ENCODE measurements at places on chromosomes 5 and 9.

DNA sequence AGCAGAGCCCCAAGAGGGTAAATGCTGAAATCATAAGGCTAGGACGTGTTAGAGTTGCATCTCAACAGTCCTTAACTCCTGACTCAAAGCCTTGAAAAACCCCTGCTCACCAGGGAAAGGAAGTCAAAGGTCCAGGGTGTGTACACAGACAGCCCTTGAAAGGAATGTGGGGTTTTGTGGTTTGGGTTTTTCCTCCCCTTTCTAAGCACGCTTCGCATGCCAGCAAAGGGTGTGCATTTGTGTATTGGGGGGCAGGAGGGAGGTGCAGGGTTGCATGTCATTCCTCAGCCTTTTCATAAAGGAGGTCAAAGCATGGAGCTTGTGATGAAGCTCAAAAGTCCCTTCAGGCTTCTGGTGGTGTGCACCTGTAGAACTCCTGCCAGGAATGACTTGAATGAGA is 17.3 kb upstream of the XPA start:
- peak; percentile 71 for DNase-seq

- DNase-seq = no peak
Observed at GRCh38 chr5:117652958-117653280, 1078.3 kb upstream of the SEMA6A start.

GRCh38 chr9:79325501-79325900 is 246.3 kb upstream of the TLE4 start:
- no peak for DNase-seq

- no peak for DNase-seq
Observed at GRCh38 chr5:62828742-62829603, 250.4 kb downstream of the LRRC70 start.

GRCh38 chr5:148376198-148376597 is 7.6 kb upstream of the FBXO38 start:
- no peak for DNase-seq

DNA sequence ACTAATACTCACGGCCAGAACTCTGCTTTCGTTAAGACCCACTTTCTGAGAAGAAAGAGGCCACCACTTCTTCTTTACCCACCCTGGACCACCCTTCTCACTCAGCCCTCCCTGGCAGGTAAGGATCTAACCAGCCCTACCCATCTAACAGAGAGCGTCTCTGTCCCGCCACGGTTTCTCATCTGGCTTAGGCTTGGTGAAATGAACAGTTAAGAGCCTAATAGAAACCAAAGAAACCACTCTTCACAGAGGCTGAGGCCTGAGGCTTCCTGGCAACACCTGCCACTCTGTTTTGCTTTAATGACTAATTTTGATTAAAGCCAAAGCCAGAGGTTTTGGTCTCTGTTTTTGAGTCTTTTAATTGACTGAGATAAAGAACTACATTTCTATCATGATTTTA is 354.1 kb upstream of the SLC30A5 start:
- no peak for DNase-seq

- peak; percentile 65 for DNase-seq
Observed at GRCh38 chr9:73270967-73271721, 119.5 kb downstream of the ANXA1 start.

DNA sequence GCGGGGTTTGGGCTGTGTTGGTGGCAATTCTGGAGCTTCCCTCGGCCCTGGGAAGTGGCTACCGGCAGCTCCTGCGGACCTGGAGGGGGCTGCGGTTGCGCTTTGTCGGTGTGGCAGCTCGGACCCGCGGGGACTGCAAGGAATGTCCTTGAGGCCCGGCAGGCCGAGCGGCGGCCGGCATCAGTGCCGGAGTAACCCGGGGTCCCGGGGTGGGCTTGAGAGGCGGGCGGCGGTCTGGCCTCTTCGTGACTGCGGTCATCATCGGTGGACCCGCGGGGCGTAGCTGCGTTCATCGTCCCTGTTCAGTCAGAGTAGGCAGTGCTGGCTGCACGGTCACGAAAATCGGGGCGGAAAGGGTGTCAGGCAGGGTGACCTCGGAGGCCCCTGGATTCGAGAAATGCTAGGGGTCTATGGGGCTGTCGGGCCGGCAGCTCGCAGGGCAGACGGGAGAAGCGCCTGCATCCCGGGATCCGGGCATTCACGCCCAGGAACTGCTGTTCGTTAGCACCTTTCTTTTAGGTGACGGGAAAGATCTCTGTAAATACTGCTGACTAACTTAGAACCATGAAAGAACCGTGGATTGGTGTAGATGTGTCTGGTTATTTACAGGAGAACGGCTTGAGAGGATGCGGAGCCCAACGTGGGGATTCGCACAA is 474 bp downstream of the HMGCR start:
- DNase-seq = no peak

- no peak for DNase-seq
Observed at GRCh38 chr5:54828151-54828550, 157.2 kb downstream of the ESM1 start.

DNA sequence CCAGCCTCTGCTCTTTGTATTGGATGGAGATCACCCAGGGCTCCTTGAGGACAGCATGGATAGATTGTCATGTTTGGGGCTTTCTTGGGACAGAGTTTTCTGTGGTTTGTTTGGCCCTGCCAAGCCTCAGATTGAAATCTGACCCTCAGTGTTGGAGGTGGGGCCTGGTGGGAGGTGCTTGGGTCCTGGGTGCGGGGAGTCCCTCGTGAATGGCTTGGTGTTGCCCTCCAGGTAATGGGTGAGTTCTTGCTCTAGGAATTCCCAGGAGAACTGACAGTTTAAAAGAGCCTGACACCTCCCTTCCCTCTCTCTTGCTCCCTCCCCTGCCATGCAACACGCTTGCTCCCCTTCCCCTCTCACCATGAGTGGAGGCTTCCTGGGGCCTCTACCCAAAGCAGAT is 48.6 kb upstream of the OLFM1 start:
- no peak for DNase-seq

DNA sequence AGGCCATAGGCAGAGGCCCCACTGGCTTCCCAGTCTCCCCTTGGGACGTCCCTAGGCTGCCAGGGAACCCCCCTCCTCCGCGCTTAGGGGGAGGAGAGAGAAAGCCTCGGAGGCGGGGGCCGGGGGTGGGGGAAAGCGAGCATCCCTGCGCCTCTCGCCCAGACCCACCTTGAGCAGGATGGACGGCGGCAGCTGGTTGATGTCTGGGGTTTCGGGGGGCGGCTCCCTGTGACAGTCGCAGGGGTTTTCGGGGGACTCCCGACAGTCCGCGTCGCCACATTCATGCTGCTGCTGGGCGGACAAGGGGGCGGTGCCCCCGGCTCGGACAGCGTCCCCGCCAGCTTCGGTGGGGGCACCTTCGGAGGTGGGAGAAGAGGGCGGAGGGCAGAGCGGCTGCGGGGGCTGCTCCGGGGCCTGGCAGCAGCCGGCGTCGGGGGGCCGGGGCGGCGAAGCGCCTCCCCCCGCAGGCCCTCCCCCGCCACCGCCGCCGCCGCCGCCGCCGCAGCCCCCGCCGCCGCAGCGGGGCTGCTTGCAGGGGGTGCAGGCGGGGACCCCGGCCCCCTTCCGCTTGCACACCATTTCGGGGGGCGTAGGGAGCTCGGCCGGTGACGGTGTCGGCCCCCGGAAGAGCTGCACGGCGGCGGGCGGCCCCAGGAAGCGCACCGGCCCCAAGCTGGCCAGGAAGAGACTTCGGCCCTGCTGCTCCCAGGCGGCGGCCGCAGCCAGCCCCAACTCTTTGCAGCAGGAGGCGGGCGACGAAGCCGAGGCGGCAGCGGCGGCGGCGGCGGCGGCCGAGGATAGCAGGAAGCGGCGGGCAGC is 1.2 kb downstream of the FBXL17 start:
- no peak for DNase-seq

GRCh38 chr9:426976-427375 is 212.3 kb downstream of the DOCK8 start:
- no peak for DNase-seq

DNA sequence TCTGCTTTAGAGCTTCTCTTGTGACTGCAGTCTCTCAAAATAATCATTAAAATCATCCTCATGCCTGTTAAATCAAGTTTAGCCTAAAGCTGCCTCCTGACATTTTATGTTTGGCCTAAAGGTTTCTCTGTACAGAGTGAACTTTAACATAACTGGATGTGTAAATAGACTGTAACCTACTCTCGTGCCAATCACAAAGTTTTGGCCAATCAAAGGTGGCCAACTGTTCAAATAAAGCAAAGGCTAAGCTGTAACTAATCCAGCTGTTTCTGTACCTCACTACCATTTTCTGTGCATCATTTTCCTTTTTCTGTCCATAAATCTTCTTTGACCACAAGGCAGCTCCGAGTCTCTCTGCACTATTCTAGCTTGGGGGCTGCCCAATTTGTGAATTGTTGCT is 86.2 kb downstream of the GCNT1 start:
- DNase-seq = no peak

DNA sequence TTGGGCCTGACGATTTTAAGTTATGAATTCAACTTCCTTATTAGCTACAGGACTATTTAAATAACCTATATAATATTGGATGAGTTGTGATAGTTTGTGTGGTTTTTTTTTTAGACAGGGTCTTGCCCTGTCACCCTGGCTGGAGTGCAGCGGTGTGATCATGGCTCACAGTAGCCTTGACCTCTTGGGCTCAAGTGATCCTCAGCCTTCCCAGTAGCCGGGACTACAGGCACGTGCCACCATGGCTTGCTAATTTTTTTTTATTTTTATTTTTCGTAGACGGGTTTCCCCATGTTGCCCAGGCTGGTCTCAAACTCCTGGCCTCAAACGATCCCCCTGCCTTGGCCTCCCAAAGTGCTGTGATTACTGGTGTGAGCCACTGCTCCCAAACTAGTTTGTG is 17.6 kb downstream of the SPZ1 start:
- DNase-seq = no peak

DNA sequence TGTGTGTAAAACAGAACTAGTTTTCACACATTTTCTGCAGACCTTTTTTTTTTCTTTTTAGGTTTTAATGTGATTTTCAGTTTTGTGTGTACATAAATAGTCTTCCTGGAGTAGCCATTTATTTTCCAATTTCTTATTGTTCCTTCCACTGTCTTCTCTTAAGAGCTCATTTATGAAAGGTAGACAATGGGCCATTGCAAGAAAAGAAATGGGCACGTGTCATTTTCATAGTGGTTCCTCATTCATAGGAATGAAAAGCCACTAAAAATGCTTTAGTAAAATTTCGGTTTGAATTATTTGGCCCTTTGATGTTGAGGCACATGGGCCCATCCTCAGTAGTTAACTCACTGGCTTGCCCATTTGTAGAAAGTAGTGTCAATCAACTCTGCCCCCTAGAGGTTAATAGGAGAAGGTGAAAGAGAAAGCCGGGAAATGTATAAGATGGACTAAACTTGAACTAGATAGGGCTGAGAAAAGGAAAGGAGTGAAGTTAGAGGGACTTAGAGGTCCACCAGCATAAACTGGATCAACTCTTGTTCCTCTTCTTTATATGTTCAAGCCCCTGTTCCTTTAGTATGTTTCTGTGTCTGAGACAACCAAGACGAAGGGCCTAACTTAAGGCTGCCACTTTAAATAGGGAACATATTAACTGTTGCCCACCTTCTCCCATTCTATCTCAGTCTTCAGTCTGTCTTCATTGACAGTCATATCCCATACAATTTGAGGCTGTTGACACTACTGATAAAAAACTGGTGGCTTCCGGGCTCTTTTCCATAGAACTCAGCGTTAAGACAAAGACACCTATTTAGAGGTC is 72.6 kb downstream of the SMARCA2 start:
- no peak for DNase-seq

- no peak for DNase-seq
Observed at GRCh38 chr5:57174128-57174889, 450 bp downstream of the GPBP1 start.

DNA sequence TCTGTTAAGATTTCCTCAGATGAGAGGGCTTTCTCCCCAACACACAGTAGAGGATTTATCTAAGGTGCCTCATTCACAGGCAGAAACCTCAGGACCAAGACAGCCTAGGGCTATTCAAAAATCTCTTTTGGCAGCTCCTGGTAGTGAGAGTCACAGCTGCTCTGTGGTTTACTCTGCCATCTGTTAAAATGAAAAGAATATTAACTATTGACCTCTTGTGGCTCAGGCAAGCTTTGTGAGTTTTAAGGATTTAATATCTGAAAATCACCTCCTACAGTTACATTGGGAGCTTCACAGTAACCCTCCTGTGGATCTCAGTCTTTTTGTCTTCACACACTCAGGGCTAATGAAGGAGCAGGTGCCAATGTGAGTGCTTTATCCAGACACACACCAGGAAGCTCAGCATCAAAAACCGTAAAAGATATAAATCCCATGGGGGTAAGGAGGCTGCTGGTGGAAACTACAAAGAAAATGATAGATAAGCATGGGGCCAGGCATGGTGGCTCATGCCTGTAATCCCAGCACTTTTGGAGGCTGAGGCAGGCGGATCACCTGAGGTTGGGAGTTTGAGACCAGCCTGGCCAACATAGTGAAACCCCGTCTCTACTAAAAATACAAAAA is 29.7 kb downstream of the PPP1R2B start:
- DNase-seq = no peak

GRCh38 chr5:157613385-157614245 is 38.0 kb upstream of the ADAM19 start:
- DNase-seq = no peak

- DNase-seq = no peak
Observed at GRCh38 chr9:20207176-20207575, 415.1 kb downstream of the MLLT3 start.

DNA sequence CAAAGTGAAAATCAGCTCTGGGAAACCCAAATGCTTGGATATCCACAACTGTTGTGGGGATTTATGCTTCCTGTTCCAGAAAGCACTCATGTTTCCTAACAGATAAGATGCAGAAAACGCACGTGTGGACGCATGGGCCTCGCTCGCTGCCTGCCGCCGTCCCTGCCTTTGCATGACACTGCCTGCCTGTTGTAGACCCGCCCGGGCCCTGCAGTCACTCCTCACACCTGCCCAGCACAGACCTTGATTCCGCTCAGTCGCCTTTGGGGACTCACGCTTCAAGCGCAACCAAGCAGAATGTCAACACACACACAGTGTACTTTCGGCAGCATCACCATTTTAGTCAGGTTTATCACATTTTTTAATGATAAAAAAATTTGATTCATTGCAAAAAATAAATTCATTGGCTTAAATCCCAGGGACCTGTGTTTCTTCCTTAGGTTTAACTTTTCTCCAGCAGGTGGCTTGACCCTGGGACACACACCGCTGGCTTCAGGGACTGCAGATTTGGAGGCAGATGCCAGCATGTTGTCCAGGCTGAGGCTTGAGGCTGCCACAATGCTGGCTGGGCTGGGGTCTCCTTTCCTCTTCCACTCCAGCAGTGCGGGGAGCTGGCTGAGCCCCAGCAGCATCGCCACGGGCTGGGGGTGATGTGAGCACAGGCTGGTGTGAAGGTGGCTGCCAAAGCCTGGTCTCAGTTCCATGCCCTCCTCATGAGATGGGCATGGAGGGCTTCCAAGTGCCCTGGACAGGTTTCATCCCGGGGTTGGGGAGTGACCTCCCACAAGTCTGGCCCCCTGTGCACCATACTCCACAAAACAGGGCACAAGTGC is 416.9 kb upstream of the IRX4 start:
- DNase-seq = no peak

GRCh38 chr5:127429928-127430327 is 87.5 kb upstream of the PRRC1 start:
- no peak for DNase-seq

GRCh38 chr5:112586596-112587062 is 151.1 kb upstream of the APC start:
- DNase-seq = no peak

Data from AG09309 (cell line).